ENCODE measurements at places on chromosomes 6 and 20.

DNA sequence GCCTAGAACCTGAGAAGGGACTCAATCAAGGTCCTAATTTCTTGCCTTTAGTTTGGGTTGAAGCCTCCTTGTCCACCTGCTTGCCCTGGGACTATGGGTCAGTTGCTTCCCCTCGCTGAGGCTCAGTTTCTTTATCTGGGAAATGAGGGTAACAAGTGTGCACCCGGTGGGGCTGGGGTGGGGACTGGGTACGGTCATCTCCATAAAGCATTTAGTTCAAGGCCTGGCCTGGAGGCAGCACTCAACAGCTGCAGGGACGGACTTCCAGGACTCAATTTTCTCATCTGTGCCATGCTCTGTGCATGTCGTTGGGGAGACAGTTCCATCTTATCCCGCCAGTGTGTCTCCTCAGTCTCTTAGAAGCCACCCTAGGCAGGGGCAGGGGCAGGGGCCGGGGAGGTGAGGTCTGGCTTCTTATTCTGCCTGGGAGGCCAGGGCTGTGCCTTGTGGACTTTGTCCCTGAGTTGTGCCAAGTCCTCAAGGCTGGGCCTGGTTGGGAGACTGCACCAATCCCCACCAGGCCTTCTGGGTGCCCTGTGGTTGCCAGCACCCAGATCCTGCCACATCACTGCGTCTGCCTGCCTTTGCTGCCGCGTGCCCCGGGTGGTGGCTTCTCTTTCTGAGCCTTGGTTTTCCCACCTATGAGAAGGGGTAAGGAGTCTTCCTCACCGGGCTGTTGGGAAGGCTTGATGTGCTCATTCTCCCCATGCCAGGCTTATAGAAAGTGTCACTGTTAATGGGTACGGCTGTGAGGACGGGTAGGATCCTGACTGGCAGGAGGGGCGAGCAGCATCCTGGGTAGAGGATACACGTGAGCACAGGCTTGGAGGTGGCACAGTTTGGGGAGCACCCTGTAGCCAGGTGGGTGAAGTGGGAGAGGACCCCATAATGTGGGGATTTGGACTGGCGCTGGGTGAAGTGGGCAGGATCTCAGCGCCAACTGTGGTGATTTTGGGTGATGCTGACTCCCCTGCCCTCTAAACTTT lies 8.6 kb downstream of the SRC start:
- no peak for DNase-seq

DNA sequence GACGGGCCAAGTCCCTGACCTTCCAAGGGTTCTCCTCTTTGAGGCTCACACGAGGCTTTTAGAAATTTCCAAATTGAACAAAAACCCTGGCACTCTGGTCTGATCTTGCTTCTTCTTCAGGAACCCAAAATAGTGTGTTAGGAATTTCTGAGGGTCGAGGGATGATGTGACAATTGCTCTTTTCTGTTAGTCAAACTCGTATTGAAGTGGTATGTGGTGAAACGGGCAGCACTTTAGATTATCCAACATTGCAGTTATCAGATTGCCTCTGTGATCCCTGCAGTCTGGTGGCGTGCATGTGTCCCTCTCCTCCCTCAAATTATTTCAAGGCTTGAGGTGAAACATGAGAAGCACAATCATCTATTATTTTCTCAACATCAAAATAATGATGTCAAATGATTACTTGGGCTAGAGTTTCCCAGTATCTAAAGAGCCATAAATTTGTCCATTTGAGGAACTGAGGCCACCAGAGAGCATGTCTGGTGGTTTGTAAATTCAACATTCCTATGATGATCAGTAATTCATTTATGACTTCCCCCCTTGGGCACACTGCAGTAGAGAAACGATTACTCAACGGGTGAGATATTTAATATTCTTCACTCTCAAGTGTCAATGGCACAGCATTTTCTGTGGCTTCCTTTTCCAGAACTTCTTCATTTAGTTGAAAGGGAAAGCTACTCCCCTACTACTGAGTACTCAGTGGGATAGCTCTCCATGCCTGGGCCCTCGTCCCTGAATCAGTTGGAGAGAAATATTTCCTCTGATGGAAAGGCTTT lies 308.6 kb upstream of the MAP3K7 start:
- DNase-seq = no peak

GRCh38 chr20:33273117-33273851 lies 9.7 kb upstream of the BPIFB1 start:
- no peak for DNase-seq

DNA sequence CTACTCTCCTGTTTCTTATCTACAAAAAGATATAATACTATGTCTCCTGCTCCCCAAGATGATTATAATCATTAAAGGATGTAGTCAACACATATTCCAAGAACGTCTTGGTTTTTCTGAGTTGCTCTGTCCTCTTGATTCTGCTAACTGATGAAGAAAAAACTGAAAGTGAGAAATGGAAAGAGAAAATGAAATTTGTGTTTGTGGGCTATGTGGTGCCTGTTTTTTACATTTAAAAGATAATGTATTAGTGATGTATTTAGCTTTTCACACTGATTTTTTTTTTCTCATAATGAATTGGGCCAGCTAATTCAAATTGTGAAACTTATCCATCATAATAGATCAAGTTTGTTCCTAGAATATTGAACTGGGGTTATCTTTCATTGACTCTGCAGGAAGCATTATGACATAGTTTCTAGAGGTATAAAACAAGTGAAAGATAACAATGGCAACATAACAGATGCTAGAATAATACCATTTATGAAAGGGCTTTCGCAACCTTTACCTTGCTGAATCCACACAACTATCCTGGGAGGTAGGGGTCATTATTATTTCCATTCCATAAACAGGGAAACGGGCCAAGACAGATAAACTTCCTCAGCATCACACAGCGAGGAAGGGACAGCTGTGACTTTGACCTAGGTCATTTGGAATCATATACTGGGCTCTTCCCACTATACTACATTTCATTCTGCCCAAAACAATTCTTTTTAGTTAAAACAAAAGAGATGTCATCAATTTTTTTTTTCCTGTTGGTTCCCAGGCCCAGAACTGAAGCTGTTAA lies 336.7 kb downstream of the GJA1 start:
- DNase-seq = no peak

DNA sequence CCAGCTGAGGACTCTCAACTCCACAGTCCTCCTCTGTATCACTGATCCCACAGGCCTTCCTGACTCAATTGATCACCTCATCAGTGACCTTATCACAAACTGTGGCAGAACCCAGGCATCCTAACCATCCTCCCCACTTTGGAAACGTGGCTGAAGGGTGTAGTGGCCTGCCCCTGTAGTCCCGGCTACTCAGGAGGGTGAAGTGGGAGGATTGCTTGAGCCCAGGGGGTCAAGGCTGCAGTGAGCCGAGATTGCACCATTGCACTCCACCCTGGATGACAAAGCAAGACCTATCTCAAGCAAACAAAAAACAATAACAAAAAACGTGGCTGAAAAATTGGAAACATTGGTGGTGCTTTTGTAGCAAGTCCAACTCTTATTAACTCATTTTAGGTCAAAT lies 203.4 kb upstream of the ZNF217 start:
- no peak for DNase-seq

DNA sequence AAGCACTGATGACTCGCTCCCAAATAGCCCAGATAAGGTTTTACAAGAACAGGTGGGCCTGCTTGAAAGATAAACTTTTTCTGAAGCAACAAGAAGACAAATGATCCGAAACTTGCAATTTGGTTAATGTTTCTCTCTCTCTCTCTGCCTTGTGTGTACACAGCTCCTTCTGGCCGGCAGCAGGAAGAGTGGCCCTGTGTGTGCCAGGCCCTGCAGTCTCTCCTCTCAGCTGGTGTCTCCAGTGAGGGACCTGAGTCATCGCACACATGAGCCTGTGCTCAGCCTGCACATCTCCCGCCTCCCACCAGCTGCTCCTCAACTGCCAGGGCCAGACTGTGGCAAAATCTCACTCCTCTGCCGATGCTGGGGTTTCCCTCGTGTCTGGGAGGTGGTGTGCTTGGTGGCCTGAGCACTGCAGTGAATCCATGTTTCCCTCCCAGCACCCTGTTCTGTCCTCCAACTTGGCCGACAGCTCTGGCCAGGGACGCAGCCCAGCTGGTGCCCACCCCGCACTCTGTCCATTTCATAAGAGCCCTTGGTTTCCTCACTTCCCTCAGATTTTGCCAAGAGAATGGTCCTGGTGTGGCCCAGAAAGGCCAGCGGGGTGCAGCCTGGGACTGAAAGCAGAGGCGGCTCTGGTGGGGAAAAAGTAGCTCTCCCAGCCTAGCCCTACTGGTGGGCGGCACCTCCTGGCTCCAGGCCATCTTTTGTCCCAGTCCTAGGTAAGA lies 49.4 kb downstream of the ERMARD start:
- peak; percentile 25 for DNase-seq

GRCh38 chr6:163262080-163262479 lies 152.4 kb upstream of the QKI start:
- no peak for DNase-seq

DNA sequence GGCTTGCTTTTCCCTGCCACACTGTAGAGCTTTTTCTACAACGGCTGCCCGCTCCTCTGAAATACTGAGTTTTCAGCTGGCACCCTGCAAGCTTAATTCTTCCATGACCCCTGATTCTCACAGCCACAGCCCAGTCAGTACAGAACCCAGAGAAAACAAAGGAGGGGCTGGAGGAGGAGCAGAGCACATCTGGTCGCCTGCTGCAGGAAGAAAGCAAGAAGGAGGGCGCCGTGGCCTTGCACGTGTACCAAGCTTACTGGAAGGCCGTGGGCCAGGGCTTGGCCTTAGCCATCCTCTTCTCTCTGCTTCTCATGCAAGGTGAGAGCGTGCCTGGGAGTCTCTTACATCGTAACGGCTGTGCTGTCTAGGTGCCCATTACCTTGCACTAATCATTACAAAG lies 11.3 kb downstream of the DLK2 start:
- no peak for DNase-seq

- DNase-seq = no peak
Measured at GRCh38 chr6:90939906-90940305, 353.0 kb upstream of the MAP3K7 start.

DNA sequence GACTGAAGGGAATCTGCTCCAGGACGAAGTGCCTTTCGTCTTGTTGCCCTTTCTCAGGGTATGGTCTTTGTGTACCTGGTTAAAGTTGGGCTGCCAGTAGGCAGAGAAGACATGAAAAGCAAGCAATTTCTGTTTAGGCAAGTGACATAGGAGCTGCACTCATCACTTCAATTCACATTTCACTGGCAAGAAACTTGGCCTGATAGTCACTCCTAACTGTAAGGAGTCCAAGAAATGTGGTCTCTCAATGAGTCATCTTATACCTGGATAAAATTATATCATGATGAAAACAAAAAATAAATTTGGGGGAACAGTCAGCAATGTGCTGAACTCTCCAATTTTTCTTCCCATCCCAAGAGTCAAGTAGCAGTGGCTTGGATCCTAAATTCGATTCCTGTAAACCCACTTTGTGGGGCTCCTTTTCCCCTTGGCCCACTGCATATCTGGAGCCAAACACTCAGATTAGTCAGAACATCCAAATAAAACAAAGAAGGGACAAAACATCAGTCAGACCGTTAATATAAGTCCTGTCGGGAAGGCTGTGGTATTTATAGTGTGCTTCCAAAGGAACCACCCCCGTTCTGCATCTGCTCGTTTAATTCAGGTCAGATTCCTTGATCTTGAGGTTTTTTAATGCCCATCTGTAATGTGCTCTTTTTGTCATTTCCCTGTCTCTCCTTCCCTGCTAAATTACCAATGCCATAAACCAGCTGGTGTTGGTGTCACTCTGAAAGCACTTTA lies 5.0 kb upstream of the GABRR1 start:
- DNase-seq = no peak

- no peak for DNase-seq
Measured at GRCh38 chr6:124493259-124493658, 469.0 kb upstream of the RNF217 start.

GRCh38 chr6:7454696-7455358 lies 65.2 kb downstream of the RIOK1 start:
- no peak for DNase-seq

DNA sequence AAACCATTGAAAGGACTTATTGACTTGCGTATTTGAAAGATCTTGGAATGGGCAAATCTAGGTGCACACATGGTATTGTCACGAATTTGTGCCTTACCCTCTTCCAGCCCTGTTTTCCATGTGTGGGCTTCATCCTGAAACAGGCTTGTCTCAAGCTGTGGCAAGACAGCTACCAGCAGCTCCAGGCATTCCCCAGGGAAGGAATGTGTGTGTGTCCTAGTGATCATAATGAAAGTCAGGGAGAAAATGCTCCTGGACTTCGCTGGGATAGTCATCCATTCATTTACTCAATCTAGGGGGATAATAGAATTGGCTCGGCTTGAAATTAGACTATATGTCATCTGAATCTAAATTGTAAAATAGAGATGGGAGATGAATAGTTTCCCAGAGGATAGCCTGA lies 676.2 kb downstream of the CBLN4 start:
- DNase-seq = no peak

DNA sequence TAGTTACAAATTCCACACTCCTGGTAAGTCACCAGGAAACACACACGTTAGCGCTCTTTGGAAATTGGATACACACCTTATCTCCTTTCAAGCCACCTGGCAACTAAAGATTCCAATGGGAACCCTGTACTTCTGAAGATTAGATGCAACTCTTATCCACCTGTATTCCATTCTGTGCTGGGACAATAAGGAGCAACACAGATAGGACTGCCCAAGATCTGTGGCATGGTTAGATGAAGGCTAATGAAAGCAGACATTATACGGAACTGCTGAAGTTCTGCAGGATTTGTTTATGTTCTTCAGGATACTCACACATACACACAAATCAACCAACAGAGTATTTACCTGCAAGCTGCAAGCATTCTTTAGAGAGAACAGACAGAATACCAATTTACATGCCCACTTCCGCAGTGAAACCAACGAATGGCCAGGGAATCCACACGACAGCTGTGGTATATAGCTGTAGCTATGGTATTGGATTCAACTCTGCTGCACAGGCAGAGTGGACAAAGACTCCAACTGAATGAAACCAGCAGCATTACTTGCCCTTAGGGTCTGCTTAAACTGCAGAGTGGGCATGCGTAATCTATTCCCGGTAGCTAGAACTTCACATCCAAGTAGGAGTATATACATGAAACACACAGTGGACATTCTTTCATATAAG lies 12.0 kb downstream of the NCOA5 start:
- no peak for DNase-seq

DNA sequence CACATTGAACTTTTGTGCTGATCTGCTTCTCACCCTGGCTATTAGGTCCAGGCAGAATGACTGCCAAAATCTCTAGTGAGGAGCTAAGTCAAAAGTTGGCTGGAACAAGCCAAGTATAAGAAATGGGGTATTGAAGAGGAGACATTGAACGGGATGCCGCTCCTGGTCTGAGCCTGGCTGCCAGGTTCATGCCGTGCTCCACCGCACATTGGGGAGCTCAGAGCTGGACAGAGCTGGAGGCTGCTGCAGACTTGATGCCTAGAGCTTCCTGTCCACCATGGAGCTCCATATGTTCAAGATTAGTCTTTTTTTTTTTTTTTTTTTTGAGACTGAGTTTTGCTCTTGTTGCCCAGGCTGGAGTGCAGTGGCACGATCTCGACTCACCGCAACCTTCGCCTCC lies 4.1 kb upstream of the IFT52 start:
- DNase-seq = no peak

DNA sequence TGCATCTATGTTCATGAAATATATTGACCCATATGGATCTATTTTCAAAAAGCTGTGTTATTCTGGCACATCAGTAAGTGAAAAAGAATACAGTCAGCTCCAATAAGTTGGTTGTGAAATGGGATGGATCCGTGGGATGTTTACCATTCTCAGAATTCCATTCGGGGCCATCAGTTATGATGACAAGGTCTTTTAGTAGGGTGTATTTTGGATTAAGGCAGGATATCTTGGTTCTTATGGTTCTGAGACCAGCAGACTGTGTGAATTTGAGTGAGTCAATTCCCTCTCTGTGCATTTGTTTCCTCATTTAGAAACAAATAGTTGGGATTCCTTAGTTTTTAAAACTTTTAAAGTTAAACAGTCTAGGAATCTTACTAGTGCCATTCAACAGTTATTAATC lies 287.4 kb downstream of the CD109 start:
- no peak for DNase-seq

Measured in NCI-H1694 (cell line).